Activated T-helper 1 cell treated with anti-CD3 and anti-CD28 coated beads, Interleukin-12 subunit alpha, Interleukin-12 subunit beta, Interleukin-2, Interleukin-4 antibody, amounts not matched to agents 30 ng/mL and 10 ng/mL and 1 ng/mL, durations not matched to agents 14 hours and 24 hours and 36 hours (primary cell): ENCODE measurements at places on chromosomes 1 and 21. TPM values are rescaled to one million over a fixed set of nuclear protein-coding genes. Genes with fewer than 3 reads are reported as not detected.

- H3K36me3 ChIP-seq = no peaks in the 10 kb centered on the region
- H3K4me1 ChIP-seq = peaks cover 21% of the 10 kb centered on the region
- H3K27me3 ChIP-seq = peaks cover 14% of the 10 kb centered on the region
- no peak overlapping the region for H3K4me3 ChIP-seq
- H3K27ac ChIP-seq = no peak overlapping the region
- DNase-seq = no peak
Observed at GRCh38 chr1:226763905-226764264, 24.8 kb upstream of the ITPKB start.

GRCh38 chr1:184050636-184051035, 894 bp upstream of the TSEN15 start:
- peak overlapping the region; percentile 99 for H3K4me3 ChIP-seq
- DNase-seq = no peak
- H3K36me3 ChIP-seq = peaks cover 10% of the 10 kb centered on the region
- peak overlapping the region; percentile 89 for H3K27ac ChIP-seq
- H3K27me3 ChIP-seq = peaks cover 31% of the 10 kb centered on the region
- H3K4me1 ChIP-seq = peaks cover 36% of the 10 kb centered on the region

- H3K36me3 ChIP-seq = no peaks in the 10 kb centered on the region
- DNase-seq = no peak
- no peak overlapping the region for H3K4me3 ChIP-seq
- no peaks in the 10 kb centered on the region for H3K27me3 ChIP-seq
- H3K4me1 ChIP-seq = no peaks in the 10 kb centered on the region
Observed at GRCh38 chr1:238562341-238562740, 671.6 kb upstream of the ZP4 start.

ADAMTS1 gene
- 1.7 and 1.8 TPM in 2 replicates for total RNA-seq

DNA sequence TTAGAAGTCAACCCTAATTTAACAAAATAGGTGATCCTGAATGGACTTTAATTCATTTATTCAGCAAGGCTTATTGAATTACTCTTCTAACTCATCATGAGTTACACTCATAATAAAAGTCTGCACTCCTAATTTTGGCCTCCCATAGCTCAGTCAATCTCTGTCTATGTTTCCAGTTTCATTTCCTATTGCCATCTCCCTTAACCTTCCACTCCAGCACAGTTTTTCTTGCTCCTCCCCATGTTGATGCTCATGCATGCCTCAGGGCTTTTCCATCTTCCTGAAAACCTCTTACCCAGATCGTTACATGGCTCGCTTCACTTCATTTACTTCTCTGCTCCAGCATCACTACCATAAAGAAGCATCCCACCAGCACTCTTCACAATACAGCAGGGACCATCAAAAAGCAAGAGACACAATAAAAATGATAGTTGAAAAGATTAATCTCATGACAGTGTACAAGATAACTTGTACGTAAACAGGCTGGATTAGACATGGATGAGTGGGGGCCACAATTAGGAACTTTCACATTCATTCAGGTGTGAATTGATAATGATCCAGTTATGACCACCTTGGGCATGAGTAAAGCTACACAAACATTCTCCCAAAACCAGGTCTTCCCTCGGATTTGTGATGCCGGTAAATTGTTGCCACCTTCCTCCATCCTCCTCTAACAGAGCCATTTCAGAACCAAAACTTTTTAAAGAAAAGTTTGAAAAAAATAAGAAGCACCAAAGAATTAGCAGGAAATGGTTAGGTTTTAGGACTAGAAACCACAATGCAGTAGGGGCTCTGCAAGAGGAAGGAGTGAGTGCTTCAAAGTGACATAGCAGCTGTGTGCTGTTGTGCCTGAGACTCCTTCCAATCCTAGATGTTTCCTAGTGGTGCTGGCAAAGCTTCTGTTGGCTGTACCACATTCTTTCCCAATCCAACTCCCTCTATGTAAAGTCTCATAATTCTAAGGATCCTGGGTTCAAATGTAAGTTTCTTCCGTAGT, 89.8 kb downstream of the OLFML2B start:
- H3K4me3 ChIP-seq = peak overlapping the region; percentile 27
- H3K36me3 ChIP-seq = peaks cover 17% of the 10 kb centered on the region
- peaks cover 22% of the 10 kb centered on the region for H3K4me1 ChIP-seq
- H3K27me3 ChIP-seq = no peaks in the 10 kb centered on the region
- DNase-seq = peak; percentile 6

DNA sequence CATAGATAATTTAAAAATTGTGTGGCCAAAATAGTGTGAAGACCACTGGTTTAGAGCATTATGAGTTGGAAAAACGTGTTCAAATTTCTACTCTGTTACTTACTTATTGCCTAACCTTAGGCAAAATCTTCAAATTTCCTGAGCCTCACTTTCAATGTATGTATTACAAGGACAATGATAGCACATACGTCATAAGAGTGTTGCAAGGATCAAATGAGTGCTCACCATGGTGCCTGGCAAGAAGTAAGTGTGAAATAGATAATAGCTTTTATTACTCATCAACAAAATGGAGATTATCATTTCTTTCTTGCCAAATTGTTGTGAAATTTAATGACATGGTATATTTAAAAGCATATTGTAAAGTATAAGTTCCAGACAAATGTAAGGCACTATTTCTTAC, 57.2 kb downstream of the FH start:
- peaks cover 4% of the 10 kb centered on the region for H3K27me3 ChIP-seq
- DNase-seq = no peak
- no peak overlapping the region for H3K4me3 ChIP-seq
- no peaks in the 10 kb centered on the region for H3K4me1 ChIP-seq
- no peak overlapping the region for H3K27ac ChIP-seq
- H3K36me3 ChIP-seq = no peaks in the 10 kb centered on the region

DNA sequence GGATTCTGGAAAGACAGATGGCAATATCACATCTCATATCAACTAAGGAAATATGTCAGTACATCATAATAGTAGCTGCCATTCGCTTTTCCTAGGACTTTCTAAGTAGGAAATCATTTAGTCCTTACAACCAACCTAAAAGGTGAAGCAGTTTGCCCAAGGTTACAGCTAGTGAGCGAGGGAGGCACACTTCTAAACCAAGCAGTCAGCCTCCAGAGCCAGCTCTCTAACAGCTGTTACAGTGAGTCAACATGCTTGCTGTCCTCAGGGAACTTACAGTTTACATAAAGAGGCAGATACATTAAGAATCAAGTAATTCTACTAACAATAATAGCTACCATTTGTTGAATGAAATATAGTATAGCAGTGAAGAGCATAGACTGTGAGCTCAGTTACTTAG, 57.1 kb downstream of the GIPC2 start:
- peaks cover 3% of the 10 kb centered on the region for H3K27me3 ChIP-seq
- no peak for DNase-seq
- no peaks in the 10 kb centered on the region for H3K36me3 ChIP-seq
- H3K27ac ChIP-seq = no peak overlapping the region
- H3K4me1 ChIP-seq = no peaks in the 10 kb centered on the region
- H3K4me3 ChIP-seq = no peak overlapping the region

SLC22A15 gene
- 0.23 and 0.73 TPM in 2 replicates for total RNA-seq

DISC1 gene
- total RNA-seq = 3.3 and 3.4 TPM in 2 replicates

SLC16A4 gene
- 0.16 and 0.39 TPM in 2 replicates for total RNA-seq

DNA sequence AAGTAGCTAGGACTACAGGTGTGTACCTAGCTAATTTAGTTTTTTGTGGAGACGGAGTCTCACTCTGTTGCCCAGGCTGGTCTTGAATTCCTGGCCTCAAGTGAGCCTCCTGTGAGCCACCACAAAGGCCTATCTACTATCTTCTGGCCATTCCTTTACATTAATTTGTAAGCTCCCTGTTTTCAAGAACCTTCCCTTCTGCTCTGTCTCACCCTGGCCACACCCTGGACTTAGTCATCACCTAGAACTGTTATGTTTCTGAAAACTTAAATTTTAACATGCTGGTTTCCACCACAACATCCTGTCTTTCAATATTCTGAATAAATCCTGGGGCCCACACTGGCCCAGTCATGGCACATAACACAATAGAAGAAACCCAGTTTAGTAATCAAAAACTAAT, 4.9 kb upstream of the B4GALT3 start:
- peak overlapping the region; percentile 92 for H3K27ac ChIP-seq
- peaks cover 78% of the 10 kb centered on the region for H3K4me1 ChIP-seq
- no peaks in the 10 kb centered on the region for H3K27me3 ChIP-seq

RXFP4 gene
- 0.16 TPM in 1 of 2 replicates, not detected in the other for total RNA-seq

DNA sequence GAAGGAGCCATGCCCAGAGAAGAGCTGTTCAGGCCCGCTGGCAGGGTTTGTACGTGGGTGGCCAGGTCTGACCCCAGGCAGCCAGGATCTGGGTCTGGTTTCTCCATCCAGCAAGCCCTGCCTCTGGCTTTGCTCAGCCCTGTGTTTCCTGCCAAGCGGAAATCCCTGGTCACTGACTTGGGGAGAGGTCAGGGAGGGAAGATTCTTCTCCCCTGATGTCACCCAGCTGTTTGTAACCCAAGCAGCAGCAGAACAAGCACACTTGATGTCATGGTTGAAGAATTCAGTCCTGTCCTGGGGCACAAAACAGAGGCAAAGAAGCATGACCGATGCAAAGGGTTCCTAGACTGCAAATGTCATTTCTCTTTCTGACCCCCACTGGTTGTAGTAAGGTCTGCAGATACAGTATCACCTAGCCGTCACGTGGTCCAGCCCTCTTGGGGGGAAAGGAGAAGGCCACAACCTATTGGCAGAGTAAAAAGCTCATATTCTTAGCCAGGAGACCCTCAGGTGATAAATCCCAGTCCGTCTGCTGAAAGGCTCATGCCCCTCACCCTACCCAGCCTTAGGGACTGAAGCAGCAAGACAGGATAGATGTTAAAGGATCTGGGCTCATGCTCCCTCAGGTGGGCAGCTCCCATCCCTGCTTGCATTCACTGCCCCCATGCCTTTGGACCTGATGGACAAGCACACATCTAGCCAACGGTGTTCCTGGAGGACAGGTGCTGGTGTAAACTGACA, 120.9 kb downstream of the SYT2 start:
- H3K36me3 ChIP-seq = no peaks in the 10 kb centered on the region
- no peak for DNase-seq
- peaks cover 9% of the 10 kb centered on the region for H3K4me1 ChIP-seq
- peaks cover 1% of the 10 kb centered on the region for H3K27me3 ChIP-seq
- no peak overlapping the region for H3K27ac ChIP-seq
- H3K4me3 ChIP-seq = no peak overlapping the region

DNA sequence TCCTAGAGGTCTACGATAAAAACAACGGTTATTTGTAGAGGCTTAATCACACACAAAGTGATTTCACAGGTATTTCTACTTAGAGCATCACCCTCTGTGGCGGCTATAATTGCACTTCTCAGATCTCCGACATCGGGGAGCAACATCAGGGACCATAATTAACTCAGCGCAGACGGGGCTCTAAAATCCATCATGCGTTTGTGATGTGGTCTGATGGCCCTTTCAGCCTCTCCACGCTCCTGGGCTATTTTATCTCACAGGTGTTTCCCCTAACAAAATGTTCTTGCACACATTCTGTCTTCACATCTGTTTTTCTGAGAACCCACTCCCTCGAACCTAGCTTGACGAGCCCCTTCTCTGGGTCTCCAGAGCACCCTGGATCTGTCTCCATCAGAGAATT, 146.3 kb upstream of the DUSP10 start:
- no peaks in the 10 kb centered on the region for H3K36me3 ChIP-seq
- no peak for DNase-seq
- peaks cover 7% of the 10 kb centered on the region for H3K4me1 ChIP-seq
- peaks cover 14% of the 10 kb centered on the region for H3K27me3 ChIP-seq

KPRP gene
- total RNA-seq = not detected in 2 replicates

C1orf105 gene
- total RNA-seq = not detected in 2 replicates
